ENCODE measurements at places on chromosomes 5 and 9.

- no peak for DNase-seq
Measured at GRCh38 chr5:107199756-107200155, 471.0 kb downstream of the EFNA5 start.

DNA sequence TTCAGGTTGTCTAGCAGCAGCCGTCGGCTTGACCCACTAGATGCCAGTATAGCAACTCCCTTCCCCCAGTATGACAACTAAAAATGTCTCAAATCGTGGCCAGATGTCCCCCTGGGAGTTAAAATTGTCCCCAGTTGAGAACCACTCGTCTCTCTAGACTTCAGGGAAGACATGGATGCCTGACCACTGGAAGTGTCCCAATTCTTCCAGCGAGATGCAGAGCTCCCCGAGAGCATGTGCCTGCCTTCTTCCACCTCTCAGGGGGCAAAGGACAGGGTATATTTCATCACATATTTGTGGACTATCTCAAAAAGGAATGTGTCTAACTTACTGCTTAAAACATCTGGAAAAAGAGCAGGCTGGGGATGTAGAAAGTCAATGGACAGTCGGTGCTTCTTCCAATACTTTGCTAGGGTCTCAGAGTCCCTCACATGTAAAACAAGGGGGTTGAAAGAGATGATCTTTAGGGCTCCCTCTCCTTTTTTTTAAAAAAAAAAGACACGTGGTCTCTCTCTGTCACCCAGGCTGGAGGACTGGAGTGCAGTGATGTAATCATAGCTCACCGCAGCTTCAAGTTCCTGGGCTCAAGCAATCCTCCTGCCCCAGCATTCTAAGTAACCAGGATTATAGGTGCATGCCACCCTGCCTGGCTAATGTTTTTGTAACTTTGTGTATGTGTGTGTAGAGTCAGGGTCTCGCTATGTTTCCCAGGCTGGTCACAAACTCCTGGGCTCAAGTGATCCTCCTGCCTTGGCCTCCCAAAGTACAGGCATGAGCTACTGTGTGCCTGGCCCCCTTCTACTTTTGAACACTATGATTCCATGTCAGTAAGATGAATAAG is 190.6 kb downstream of the DAB2IP start:
- no peak for DNase-seq

DNA sequence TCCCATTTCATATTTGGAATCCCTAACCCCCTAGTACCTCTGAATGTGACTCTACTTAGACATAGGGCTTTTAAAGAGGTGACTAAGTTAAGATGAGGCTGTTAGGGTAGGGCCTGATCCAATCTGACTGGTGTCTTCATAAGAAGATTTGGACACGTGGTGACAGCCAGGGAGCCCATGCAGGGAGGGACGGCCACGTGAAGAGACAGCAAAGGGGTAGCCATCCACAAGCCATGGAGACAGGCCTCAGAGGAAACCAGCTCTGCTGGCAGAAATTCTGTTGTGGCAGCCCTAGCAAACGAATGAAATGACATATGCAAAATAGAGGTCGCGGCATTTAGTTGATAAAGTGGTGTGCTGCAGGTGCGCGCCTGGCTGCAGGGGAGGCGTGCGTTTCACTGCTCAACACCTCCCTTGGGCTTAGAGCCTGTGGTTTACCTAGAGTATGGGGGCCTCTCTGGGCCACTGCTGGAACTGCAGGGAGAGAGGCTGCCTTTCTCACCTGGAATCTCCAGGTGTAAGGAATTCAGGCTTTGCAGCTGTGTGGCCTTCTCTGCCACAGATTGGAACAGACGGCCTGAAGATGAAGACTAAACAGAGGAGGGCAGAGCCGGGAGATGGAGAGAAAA is 7.1 kb upstream of the AFAP1L1 start:
- peak; percentile 59 for DNase-seq

DNA sequence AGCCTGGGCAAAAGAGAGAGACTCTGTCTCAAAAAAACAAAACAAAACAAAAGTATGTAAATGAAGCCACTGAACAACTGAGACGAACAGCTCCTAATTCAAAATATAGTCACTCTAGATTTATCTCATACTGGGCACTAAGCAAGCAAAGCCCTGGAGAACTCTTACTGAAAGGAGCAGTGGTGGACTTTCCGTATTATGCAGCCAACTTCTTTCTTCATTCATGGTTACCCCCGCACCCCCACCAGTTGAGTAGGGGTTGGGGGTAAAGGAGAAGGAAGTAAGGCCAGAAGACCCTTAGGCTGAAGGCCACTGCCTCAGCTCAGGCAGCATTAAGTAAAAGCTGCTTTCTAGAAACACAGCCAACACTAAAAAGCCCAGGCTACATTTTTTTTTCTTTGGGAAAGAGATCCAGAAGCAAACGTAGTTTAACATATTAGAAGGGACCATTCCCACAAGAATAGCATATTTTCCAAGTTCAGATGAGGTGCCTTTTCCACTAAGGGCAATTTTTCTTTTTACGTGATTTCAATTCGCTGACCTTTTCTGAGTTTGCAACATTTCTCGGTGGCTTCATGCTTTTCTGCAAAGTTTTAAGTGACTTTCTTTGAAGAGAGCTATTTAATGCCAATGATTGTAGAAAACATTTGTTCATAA is 55.3 kb downstream of the MAPKAP1 start:
- DNase-seq = no peak

- no peak for DNase-seq
Measured at GRCh38 chr9:130535818-130536521, 43.4 kb upstream of the FUBP3 start.

- no peak for DNase-seq
Measured at GRCh38 chr9:78620764-78621163, 323.8 kb downstream of the PSAT1 start.
